ENCODE measurements at places on chromosomes 7 and 10. TPM values are rescaled to one million over a fixed set of nuclear protein-coding genes. Genes with fewer than 3 reads are reported as not detected.

The TAS2R16 gene
- total RNA-seq: not detected

The PTN gene
- 70.6 TPM for total RNA-seq

The TSPAN13 gene
- 64.3 TPM for total RNA-seq

The UBE2D4 gene
- total RNA-seq: 12.1 TPM

The CPEB3 gene
- total RNA-seq: 0.82 TPM

The SLC39A12 gene
- not detected for total RNA-seq

The NEUROD6 gene
- total RNA-seq: not detected

The ADIRF gene
- total RNA-seq: not detected

The ACSL5 gene
- total RNA-seq: 3.2 TPM

The SH2D4B gene
- not detected for total RNA-seq
